ENCODE measurements at places on chromosomes 7 and 10. TPM values are rescaled to one million over a fixed set of nuclear protein-coding genes. Genes with fewer than 3 reads are reported as not detected.

DNA sequence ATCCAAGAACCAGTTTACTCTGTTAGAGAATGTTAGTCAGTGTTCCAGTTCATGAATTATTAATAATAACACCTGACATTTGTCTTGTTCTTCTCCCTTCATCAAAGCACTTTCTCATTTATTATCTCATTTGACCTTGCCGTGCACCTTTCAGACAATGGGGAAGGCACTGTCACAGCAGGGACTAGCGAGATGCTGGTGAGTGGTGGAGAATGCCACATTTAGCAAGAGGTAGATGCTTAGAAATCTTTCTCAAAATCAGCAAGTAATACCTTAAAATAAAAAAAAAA is 34.2 kb upstream of the XRCC2 start:
- no peak for DNase-seq

- DNase-seq, result no peak
Observed at GRCh38 chr7:93883078-93883916, 7.3 kb downstream of the TFPI2 start.

- no peak for DNase-seq
Observed at GRCh38 chr7:157270060-157270444, 66.8 kb upstream of the DNAJB6 start.

GRCh38 chr7:84139986-84140729 is 54.4 kb downstream of the SEMA3A start:
- no peak for DNase-seq

DNA sequence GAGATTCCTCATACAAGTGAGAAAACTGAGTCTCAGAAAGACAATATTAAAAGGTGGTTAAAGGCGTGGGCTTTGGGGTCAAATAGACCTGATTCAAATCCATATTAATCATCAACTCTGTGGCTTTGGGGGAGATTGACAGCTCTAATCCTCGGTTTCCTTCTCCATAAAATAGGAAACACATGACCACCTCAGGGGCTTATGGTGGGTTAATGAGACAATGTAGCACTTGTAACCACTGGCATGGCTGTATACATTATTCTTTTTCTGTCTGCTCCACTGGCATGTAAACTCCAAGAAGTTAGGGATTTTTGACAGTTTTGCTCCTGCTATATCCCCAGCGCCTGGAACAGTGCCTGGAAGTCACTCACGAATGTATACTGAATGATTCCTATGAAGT is 120.8 kb upstream of the GAD2 start:
- no peak for DNase-seq

DNA sequence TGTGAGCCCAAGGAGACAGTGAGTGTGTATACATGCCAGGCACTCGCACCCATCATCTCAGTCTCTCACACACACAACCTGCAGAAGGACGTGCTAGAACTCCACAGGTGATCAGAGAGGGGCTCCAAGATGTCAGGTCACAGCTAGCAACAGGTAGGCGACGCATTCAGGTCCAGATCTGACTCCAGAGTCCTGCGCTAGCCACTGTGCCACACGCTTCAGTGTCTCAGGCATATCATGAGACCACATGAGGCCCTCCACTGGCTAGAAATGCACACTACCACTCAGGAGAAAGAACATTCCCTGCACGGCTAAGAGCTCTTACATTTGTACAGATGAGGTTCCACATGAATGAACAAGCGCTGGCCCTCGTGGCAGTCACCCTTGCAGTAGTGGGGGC is 11.5 kb downstream of the AKR1B1 start:
- DNase-seq, result no peak

DNA sequence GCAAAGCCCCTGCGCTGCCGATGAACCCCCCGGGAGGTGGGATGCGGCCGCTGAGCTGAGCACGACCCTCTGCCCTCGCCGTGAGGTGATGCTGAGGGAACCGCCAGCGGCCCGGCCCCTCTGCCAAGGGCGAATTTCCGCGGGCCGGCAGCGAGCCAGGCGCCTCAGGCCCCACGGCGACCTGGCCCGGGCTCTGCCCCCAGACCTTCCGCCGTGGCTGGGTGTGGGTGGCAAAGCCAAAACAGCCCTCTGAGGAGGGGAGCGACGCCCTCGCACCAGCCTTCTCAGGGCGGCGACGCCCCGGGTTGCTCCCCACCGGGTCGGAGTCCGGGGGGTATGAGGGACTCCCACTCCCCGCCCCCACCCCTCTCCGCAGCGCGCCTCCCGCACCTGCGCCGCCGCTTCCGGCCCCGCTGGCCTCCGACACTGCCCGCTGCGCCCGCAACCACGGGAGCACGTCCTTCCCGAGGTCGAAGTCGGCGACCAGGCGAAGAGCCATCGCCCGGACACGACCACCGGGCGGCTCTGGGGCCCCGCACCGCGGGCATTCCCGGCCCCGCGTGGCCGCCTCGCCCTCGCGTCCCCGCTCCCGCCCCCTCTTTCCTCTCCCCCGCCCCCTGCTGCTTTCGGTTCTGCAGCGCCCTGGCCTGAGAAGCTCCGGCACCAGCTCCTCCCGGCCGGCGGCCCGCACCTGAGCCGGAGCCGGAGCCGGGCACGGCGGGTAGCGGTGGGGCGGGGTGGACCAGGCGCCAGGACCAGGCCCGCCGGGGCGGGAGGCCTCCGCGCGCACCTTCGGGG is at the start of gene GSAP:
GSAP (minus strand) TSS at position 527 of the 798 bp plus-strand sequence; CDS start at position 499, 28 bp downstream.
- peak; percentile 58 for DNase-seq

DNA sequence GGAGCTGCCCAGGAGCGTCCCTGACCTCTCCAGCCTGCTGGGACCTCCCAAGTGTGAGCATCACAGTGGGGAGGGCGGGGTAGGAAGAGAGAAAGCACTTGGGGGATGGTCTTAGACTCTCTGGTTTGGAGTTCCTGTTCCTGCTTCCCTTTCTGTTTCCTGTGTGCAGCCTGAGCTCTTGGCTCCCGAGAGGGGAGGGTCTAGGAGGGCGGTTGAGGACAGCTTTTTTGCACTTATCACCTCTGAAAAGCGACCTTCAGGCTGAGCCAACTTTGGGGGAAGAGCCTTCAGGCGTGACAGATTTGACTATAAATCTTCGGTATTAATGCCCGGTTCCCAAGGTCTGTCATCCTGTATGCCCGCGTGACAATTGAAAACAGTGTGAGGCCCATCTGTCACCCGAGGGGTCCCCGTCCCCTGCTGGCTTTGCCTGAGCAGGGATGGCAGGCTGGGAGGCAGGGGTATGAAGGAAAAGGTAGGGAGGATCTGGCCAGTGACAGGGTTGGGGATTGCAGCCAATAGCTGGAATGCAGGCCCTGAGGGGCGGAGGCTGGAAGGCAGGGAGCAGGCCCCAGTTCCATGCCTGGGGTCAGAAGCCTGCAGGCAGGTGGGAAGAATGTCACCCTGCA is 78.6 kb downstream of the CDH23 start:
- no peak for DNase-seq

DNA sequence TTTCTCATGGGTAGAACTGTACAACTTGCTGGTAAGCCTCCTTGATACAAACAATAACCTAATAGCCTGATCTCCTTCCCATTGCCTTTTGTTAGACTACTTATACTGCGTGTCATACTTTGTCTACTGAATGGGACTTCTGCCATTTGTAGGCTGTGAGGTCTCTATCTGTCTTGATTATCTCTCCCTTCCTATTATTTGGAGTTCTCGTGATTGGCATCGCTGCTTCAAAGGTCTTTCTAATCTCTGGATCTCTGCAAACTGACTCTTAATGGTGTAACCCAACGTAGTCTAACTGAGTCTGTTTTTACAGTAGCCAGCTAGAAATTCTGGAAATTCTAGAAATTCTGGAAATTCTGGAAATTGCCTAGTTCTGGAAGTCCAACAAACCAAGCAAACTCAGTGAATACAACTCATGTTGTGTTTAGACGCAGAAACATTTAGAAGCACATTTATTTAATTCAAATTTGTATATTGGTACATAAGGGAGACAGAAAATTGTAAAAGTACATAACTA is 29.8 kb downstream of the PHYHIPL start:
- DNase-seq, result no peak

DNA sequence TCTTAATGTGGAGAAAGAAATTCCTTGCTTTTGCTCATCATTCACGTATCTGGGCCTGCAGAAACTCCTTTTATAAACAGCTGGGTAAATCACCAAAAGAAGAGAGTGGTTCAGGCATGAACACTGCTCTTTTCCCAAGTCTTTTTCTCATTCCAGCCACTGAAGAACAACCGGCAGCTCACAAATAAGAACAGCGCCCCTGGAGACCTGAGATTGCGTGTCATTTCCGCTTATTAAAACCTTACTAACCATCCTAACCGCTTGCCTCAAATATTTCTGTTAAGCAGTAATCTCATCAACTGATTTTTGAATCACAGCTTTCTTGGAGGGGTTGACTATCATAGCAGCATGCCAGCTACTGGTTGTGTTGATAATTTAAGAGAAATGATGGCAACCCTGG is 213.0 kb upstream of the PLXNA4 start:
- no peak for DNase-seq

- no peak for DNase-seq
Observed at GRCh38 chr10:14017467-14017866, 313.3 kb downstream of the FRMD4A start.

GRCh38 chr10:22629852-22630233 is 84.5 kb downstream of the PIP4K2A start:
- peak; percentile 45 for DNase-seq

DNA sequence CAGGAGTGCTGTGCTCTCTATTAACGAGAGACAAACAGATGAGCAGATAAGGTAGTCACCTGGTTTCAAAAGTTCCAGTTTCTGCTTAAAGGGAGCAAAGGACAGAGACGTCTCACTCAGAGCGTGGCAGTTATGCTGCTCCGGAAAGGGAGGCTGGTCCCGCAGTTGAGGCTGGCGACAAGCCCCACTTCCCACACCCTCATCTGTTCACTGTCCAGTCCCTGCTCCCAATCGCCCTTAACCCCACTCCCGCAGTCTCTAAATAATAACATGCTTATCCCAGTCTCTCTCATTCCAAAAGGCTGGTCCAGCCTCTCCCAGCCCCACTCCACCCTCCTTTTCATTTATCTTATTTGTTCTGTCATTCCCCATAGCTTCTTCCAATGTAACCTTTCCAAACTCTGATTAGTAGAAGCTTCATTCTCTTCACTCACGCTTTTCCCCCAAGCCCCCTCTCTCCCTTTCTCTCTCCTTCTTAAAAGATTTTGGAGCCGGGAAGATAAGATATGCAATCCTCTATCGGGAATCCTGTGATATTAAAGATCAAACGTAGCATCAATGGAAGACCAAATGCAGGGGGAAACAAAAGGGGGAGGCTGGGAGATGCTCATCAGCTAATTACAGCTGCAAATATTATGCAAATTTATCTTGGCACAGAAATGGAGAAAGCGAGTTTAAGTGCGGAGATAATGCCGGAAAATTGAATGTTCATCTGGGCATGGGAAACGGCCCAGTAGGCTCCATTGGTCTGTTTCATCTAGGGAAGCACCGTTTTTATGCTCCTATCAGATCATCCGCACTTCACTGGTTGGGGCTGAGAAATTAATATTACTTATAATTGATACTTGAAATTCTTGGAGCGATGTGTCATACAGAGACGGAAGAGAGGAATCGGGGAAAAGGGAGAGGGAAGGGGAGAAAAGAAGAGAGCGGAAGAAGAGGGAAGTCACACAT is 16.3 kb upstream of the GATA3 start:
- DNase-seq, result peak; percentile 19

DNA sequence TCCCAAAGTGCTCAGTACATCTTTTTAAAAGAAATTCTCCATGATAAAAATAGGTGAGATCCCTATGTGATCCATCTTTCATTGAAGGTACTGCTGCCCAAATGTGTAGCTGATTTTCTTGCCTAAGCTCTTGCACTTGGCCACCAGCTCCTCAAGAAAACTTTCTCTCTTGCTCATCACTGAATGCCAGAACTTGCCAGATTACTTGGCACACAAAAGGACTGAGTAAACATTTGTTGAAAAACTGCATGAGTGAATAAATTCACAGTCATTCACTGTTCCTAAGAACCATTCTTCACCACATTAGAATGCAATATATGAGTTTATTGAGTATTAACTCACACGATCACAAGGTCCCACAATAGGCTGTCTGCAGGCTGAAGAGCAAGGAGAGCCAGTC is 99.9 kb downstream of the TRIL start:
- DNase-seq, result no peak

DNA sequence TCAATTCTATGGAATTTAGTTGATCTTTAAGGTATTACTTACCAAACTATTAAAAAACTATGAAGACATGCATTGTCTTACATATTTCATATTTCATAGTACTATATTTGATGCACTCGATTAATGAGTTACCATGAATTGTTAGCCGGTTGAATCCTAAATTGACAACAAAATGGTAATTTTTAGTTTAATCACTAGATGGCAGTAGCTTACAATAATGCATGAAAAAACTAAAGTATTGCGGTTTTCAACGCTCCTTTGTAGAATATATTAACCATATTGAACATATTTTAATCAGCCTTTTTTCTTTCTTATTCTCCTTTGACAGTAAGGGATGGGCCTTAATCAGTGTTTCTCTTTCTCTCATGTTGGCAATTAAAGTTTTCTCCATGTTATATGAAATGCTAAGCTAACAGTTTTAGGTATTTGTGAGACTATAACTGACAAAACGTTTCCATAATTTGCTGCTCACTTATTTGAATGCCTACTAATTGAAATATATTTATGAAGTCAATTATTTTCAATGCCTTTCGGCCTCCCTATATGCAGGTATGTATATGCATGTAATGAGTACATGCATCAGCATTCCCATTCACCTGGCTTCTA is 48.5 kb upstream of the ARL4A start:
- no peak for DNase-seq

PNLIPRP2 gene
- not detected for total RNA-seq

ADGRA1 gene
- not detected for total RNA-seq

PRLHR gene
- not detected for total RNA-seq

CPEB3 gene
- 2.2 TPM for total RNA-seq

CACNB2 gene
- not detected for total RNA-seq
